ENCODE measurements at places on chromosomes 7 and 10.

DNA sequence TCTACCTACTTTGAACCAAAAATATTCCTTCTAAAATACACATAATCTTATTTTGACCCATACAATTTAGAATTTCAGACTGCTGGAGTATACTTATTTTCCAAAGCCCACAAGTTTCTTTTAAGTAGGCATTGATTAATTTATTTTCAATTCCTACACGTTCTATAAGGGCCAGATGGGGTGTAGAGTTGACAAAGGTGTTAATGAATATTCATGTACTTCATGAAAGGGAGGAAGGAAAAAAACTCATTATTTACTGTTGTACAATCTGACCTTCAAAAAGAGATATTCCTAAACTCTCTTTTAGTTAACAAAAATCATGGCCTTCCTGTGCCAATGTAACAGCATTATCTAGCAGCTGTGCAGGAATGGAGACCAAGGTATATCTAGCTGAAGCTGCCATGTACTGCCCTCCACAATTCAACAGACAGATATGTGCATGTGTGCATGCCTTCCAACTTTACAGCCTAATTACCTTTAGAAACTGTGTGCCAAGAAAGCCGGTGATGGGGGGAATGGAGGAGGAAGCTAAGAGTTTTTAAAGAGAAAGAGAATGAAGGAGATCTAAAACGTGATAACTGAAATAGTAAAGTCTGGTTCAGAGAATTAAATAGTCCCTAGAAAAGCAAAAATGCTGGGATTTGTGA, 108.9 kb downstream of the UPF2 start:
- DNase-seq = peak; percentile 46

DNA sequence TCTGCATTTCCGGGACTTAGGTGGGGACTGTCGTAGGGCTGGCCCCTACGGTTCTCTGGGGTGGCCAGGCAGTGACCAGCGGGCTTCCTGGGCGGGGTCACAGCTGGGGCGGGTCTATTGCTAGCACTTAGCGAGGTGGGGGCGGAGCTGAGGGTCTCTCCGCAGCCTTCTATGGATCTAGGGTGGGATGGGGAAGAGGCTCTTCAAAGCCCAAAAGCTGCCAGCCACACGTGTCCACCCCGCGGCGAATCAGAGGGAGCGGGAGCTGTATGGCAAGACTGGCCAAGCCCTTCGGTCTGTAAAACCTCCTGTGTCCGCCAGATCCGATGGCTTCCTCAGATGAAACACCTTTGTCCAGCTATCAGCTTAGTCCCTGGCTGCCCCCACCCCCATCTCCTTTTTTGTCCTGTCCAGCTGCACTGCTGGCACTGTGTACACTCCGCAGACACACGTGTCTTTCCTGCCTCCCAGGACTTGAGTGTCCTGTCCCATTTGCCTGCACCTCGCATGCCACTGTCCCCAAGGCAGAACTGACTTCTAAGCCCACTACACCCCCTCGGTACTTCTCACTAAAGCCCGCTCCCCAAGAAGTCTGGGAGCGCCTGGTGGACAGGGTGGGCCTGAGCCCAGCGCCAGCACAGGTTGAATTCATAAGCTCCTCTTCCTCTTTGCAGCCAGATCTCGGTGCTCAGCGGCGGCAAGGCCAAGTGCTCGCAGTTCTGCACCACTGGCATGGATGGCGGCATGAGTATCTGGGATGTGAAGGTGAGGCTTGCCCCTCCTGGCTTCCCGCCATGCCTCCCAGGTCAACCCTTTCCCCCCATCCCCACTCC, 14.8 kb downstream of the PDAP1 start:
- no peak for DNase-seq

GRCh38 chr10:72013202-72013945, 49.2 kb downstream of the CHST3 start:
- no peak for DNase-seq

- no peak for DNase-seq
Measured at GRCh38 chr7:104327534-104327933, 869 bp upstream of the LHFPL3 start.

- no peak for DNase-seq
Measured at GRCh38 chr10:44382981-44383748, 1.7 kb downstream of the CXCL12 start.

Data from transverse colon (tissue), 4 donors.